ENCODE measurements at places on chromosomes 13 and 19. TPM values are rescaled to one million over a fixed set of nuclear protein-coding genes. Genes with fewer than 3 reads are reported as not detected.

DNA sequence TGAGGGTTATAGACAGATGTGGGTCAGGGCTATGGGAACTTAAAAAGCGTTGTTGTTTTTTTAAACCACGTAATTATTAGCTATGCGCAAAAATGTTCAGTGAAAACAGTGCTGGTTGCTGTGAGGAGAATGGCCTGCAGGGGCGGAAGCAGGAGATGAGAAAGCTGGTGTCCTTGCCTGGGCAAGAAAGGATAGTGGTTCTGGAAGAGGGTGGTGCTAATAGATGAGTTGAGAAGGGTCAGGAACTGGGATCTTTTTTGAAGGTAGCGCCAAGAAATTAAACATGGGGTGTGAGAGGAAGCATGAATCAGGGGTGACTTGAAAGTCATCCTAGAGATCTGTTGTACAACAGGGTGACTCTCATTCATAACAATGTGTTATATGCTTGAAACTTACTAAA lies 4.8 kb upstream of the SMG9 start:
- H3K27me3 ChIP-seq: no peaks in the 10 kb centered on the region
- peaks cover 4% of the 10 kb centered on the region for H3K4me1 ChIP-seq
- H3K4me3 ChIP-seq: no peak overlapping the region
- no peak for DNase-seq

DNA sequence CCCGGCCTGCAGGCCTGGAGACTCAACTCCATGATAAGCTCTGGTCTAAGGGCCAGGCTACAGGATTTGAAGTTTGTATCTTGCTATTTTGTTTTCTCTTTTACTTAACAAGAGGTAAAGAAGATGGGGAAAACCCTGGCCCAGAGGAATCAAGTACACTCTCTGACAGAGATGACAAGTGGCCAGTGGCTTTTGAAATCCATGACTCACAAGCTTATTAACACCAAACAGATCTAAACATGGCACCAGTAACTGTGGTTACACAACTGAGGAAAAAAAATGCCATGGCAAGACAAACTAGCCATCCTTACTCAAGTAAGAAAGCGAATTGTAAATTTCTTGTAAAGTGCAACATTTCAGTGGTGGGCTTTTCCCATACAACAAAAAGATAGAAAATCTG lies 72.6 kb upstream of the SERTM1 start:
- H3K36me3 ChIP-seq: no peaks in the 10 kb centered on the region
- DNase-seq: no peak

DNA sequence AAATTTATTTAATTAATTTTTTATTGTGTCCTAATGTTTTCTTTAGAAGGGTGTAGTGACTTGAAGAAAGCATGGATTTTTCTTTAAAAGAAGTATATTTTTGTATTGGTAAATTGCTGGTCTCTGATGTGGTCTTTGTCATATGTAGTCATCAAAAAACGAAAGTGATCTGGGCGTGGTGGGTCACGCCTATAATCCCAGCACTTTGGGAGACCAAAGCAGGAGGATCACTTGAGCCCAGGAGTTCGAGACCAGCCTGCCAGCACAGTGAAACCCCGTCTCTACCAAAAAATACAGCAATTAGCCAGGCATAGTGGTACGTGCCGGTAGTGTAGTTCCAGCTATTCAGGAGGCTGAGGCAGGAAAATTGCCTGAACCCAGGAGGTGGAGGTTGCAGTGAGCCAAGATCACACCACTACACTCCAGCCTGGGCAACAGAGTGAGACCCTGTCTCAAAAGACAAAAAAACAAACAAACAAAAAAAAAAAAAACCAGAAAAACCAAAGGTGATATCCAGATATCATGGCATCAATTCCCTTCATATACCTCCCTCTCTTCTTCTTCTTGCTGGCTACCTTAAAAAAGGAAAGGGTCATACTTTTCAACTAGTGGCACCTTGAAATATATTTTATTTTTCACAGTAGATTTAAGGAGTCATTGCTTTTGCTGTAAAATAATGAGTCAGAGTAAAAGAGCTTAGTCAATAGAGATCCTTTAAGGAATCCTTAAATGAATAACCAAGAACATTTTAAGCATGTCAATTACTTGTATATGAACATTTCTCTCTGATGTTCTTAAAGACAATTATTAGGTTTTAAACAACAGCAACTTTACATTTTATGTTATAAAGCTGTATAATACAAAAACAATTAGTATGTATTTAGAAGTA lies 19.9 kb downstream of the KCTD4 start:
- no peaks in the 10 kb centered on the region for H3K27me3 ChIP-seq
- no peak overlapping the region for H3K4me3 ChIP-seq
- H3K4me1 ChIP-seq: no peaks in the 10 kb centered on the region
- H3K36me3 ChIP-seq: peaks cover 19% of the 10 kb centered on the region
- no peak for DNase-seq

DNA sequence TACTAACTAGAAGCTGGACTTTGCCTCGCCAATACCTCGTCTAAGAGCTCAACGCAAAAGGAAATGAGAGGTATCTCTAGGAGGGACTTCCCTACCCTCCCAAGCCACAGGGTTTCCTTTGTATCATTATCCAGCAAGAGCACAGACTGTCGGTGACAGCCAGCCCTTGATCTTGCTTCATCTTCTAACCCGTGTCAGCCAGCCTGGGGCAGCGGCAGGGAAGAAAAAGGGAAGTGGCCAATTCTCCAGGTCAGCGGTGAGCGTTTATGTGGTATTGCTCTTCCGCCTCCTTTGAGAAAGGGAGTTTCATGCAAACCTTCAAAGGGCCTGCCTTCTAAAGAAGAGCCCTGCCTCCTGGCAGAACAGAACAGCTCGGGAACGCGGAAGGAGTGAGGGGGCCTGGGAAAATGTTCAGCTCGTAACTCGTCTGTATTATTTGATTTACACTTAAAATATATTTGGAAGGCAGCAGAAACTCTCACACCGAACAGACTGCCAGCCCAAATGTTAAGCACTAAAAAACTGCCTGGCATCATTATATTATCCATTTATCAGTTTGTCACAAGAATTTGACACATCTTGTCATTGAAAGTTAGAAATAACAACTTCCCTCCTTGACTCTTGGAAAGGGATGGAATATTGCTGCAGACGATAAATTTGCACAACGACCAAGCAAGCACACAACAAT lies 41.8 kb downstream of the EFNB2 start:
- peaks cover 15% of the 10 kb centered on the region for H3K36me3 ChIP-seq
- no peaks in the 10 kb centered on the region for H3K27me3 ChIP-seq
- DNase-seq: no peak
- H3K4me3 ChIP-seq: no peak overlapping the region
- H3K27ac ChIP-seq: no peak overlapping the region

DNA sequence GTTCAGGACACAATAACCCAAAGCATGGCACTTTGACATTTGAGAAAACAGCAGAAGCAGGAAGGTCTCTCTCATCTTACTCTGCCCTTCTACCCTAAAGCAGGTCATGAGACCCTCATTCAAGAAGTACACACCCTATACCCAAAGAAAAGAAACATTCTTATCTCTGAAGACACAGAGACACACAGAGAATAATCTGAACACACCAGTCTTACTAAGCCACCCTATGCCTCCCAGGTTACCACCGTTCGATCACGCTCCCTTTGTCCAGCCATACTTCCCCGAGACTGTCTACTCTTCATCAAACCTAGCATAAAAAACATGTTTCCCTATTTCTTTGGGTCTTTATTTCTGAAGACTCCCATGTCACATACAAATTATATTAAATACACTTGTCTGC lies 66.5 kb upstream of the ANKRD10 start:
- no peak for DNase-seq
- H3K4me1 ChIP-seq: no peaks in the 10 kb centered on the region
- H3K27ac ChIP-seq: no peak overlapping the region
- H3K27me3 ChIP-seq: no peaks in the 10 kb centered on the region
- no peak overlapping the region for H3K4me3 ChIP-seq

DNA sequence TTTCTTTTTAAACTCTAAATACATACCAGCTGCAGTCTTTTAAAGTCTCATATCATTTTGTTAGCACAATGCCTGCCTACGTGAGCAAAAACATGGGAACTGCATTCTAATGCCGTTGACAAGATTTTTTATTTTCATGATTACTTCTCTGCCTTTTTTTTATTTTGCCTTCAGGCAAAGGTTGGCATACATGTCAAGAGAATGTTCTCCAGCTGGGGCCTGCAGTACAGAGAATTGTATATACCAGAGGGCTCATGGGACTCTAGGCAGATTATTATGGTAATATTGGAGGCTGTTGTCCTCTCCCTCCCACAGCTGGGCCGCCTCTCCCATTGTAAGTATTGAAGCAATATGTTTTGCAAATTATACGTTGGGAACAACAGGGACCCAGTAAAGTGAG lies 53.9 kb upstream of the OBI1 start:
- DNase-seq: no peak
- no peak overlapping the region for H3K27ac ChIP-seq
- no peaks in the 10 kb centered on the region for H3K36me3 ChIP-seq
- H3K27me3 ChIP-seq: peaks cover 8% of the 10 kb centered on the region

DNA sequence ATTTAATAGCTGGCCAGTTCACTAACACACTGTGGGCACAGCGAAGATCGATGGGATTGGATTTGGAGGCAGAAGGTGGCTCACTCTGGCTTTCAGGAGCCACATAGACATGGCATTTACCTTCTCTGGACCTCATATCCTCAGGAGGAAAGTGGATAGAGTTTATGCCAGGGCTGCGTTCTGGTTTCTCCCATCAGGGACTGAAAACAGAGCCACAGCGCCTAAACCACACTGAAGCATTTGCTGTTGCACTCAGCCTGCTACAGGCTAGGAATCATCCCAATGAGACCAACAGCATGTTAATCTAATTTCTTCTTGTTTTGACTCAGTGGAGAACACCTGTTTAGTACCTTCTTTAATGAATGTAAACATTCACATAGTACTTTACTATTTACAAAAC lies 1.6 kb downstream of the CYSLTR2 start:
- H3K36me3 ChIP-seq: no peaks in the 10 kb centered on the region
- H3K4me3 ChIP-seq: peak overlapping the region; percentile 12
- no peak for DNase-seq
- H3K27ac ChIP-seq: no peak overlapping the region
- peaks cover 38% of the 10 kb centered on the region for H3K4me1 ChIP-seq
- peaks cover 17% of the 10 kb centered on the region for H3K27me3 ChIP-seq

OR7A5 gene
- not detected for total RNA-seq

C13orf42 gene
- not detected for total RNA-seq

LGALS14 gene
- not detected for total RNA-seq

DNA sequence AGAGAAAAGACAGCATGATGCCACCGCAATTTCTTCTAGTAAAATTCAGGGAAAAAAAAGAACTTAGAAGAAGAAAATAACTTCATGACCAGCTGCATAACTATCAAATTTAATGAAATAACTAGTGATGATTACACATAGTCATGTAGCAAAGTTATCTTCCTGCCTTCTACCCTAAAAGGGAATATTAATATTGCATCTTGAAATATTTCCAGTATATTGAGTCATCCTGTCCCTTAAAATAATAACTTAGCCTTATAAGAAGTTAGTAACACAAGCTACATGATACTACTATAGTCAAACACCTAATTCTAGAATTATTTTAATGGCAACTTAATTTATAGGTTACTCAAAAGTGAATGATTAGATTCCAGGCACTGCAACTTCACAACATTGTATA lies 289.2 kb downstream of the KLF12 start:
- H3K4me1 ChIP-seq: peaks cover 8% of the 10 kb centered on the region
- DNase-seq: no peak
- H3K27ac ChIP-seq: no peak overlapping the region
- H3K27me3 ChIP-seq: no peaks in the 10 kb centered on the region
- peaks cover 19% of the 10 kb centered on the region for H3K36me3 ChIP-seq

GRCh38 chr19:40411958-40412499 lies 1.1 kb downstream of the PRX start:
- DNase-seq: no peak
- peak overlapping the region; percentile 90 for H3K27ac ChIP-seq
- H3K36me3 ChIP-seq: no peaks in the 10 kb centered on the region
- peaks cover 29% of the 10 kb centered on the region for H3K4me1 ChIP-seq
- H3K27me3 ChIP-seq: no peaks in the 10 kb centered on the region

GRCh38 chr19:12891553-12892021 lies 627 bp downstream of the GCDH start:
- peak overlapping the region; percentile 77 for H3K27ac ChIP-seq
- peak overlapping the region; percentile 95 for H3K4me3 ChIP-seq
- no peaks in the 10 kb centered on the region for H3K27me3 ChIP-seq
- DNase-seq: no peak
- H3K4me1 ChIP-seq: peaks cover 14% of the 10 kb centered on the region
- H3K36me3 ChIP-seq: no peaks in the 10 kb centered on the region

GRCh38 chr19:2064788-2065524 lies 13.9 kb upstream of the MKNK2 start:
- no peaks in the 10 kb centered on the region for H3K27me3 ChIP-seq
- H3K4me1 ChIP-seq: peaks cover 48% of the 10 kb centered on the region
- no peaks in the 10 kb centered on the region for H3K36me3 ChIP-seq
- peak overlapping the region; percentile 13 for H3K4me3 ChIP-seq
- DNase-seq: no peak

DNA sequence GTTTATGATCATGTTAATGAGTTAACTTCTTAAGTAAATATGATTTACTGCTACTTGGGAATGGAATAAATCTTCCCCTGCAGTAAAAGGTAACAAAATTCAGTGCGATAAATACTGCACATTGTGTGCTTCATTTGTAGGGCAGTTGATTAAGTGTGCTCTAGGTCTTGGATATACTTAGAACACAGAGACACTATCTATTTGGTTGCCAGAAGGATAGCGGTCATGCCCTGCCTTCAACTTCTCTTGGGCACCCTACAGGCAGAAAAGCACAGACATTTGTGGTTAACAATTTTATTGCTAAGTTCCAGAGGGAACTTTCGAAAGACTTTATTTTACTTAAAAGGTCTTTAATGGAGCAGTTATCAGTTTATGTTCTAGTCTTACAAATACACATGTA lies 605.8 kb downstream of the PCDH9 start:
- no peak overlapping the region for H3K27ac ChIP-seq
- no peaks in the 10 kb centered on the region for H3K27me3 ChIP-seq
- no peaks in the 10 kb centered on the region for H3K4me1 ChIP-seq
- H3K4me3 ChIP-seq: no peak overlapping the region
- no peak for DNase-seq

ADM5 gene
- total RNA-seq: 0.19 TPM

CCDC122 gene
- total RNA-seq: 7.2 TPM

GRCh38 chr13:21316376-21316775 lies 139.9 kb downstream of the MRPL57 start:
- no peak overlapping the region for H3K27ac ChIP-seq
- no peak overlapping the region for H3K4me3 ChIP-seq
- H3K36me3 ChIP-seq: no peaks in the 10 kb centered on the region
- no peaks in the 10 kb centered on the region for H3K27me3 ChIP-seq

Data from heart right ventricle (tissue), 16 donors.